Ascending aorta (tissue), 2 donors: ENCODE measurements at places on chromosomes 5 and 9. TPM values are rescaled to one million over a fixed set of nuclear protein-coding genes. Genes with fewer than 3 reads are reported as not detected.
A peak's percentile ranks its signal among the peaks of the same experiment; 100 is the strongest.

- no peaks in the 10 kb centered on the region for H3K4me1 ChIP-seq
- no peak overlapping the region for H3K4me3 ChIP-seq
- peaks cover 8% of the 10 kb centered on the region for H3K36me3 ChIP-seq
- no peak overlapping the region for H3K27ac ChIP-seq
- no peak for DNase-seq
Observed at GRCh38 chr9:97892421-97892820, 29.9 kb downstream of the TRMO start.

The KIF4B gene
- not detected for total RNA-seq

GRCh38 chr9:87381746-87382145 lies 115.9 kb upstream of the DAPK1 start:
- H3K4me1 ChIP-seq, result no peaks in the 10 kb centered on the region
- no peak for DNase-seq
- H3K27ac ChIP-seq, result no peak overlapping the region
- H3K27me3 ChIP-seq, result no peaks in the 10 kb centered on the region

DNA sequence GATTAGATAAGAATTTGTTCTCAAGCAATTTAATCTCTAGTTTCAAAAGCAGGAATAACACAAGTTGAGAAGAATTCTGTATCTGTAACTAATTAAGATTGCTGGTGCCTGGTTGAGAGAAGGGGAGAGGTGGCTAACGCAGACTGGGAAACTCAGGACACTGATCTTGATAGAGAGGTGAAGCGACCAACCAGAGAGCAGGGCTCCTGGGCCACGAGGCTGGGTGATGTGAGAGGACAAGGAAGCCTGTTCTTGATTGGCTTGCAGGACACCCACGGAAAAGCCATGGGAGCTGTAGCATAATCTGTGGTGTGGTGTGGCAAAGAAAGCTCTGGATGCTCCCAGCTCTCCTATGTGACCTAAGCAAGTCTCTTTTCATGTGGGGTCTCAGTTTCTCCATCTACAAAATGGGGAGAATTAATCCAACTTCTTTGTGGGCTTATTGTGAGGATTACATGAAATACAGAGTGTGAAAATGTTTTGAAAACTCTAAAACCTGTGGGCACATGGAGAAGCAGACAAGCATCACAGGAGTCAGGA lies 594.1 kb upstream of the BRINP1 start:
- peak; percentile 70 for DNase-seq
- H3K27me3 ChIP-seq, result no peaks in the 10 kb centered on the region
- H3K36me3 ChIP-seq, result no peaks in the 10 kb centered on the region
- peak overlapping the region; percentile 37 for H3K27ac ChIP-seq
- no peaks in the 10 kb centered on the region for H3K4me1 ChIP-seq
- no peak overlapping the region for H3K4me3 ChIP-seq

- H3K4me3 ChIP-seq, result no peak within 1 kb of the TSS
- no peak for DNase-seq
- no peaks in the 10 kb centered on the region for H3K27me3 ChIP-seq
- H3K4me1 ChIP-seq, result no peaks in the 10 kb centered on the region
- no peak within 1 kb of the TSS for H3K27ac ChIP-seq
Observed at GRCh38 chr5:140875085-140876065, at the start of gene PCDHA12. Gene PCDHA12 (plus strand): TSS chr5:140875308. CDS start chr5:140875473, 165 bp downstream.

The TMEM171 gene
- total RNA-seq, result not detected

- DNase-seq, result no peak
- no peaks in the 10 kb centered on the region for H3K27me3 ChIP-seq
- no peaks in the 10 kb centered on the region for H3K36me3 ChIP-seq
- H3K27ac ChIP-seq, result no peak overlapping the region
Observed at GRCh38 chr5:35362772-35363171, 132.5 kb upstream of the PRLR start.

- no peaks in the 10 kb centered on the region for H3K4me1 ChIP-seq
- H3K36me3 ChIP-seq, result no peaks in the 10 kb centered on the region
- no peak overlapping the region for H3K27ac ChIP-seq
- DNase-seq, result no peak
- H3K27me3 ChIP-seq, result no peaks in the 10 kb centered on the region
Observed at GRCh38 chr5:179747811-179748210, 15.2 kb downstream of the MAML1 start.

The EPB41L4B gene
- total RNA-seq, result not detected

DNA sequence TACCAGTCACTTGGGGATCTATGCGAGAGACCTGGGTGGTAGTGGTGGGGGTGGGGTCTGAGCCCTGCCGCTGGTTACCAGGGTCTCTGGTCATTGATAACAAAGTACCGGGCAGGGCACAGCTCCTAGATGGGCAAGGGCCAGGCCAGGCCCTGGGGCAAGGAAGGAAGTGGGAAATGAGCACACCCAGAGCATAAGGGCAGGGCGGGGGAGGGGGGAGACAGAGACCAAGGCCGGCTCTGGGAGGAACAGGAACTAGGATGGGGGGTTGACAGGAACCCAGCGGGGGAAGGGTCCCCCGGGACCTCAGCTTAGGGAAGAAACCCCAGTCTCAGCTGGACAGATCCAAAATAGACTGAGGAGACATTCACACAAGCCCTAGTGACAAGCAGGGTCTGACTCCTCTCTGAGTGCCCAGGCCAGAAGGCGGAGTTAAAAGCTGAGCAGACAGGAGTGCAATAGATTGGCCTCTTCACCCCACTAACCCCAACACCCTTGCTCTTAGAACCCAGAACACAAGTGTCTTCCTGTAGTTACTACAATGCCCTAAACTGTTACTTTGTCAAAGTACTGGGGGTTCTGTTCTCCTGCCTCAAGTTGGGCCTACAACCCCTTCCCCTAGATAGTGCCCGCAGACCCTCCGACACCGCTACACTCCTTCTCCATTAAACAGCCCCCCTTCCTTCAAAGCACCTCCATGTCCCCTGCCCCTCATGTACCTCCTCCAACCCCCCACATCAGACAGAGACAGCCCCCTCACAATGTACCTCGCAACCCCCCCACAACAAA lies 628 bp downstream of the ATOSB start:
- no peak for DNase-seq
- H3K4me1 ChIP-seq, result peaks cover 19% of the 10 kb centered on the region
- no peaks in the 10 kb centered on the region for H3K36me3 ChIP-seq
- peak overlapping the region; percentile 46 for H3K4me3 ChIP-seq
- no peaks in the 10 kb centered on the region for H3K27me3 ChIP-seq

The PCDHGA10 gene
- 4.4 TPM for total RNA-seq

The UBTD2 gene
- 6.8 TPM for total RNA-seq

DNA sequence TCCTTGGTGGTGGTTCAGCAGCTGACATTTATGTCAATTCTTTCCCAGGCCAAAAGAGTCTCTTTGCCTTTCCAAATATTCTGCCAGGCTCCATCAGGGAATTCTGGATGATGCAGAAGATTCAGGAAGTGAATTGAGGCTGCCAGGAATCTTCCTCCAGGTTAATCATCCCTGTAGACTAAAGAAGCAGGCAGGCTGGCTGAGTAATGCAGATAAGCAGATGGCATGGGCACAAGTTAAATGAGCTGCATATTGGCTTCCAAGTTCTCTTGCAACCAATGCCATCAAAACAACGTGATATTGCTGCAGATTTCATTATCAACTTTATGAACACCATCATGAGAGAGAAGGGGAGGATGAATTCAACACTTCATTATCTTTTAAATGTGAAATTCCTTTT lies 324.5 kb downstream of the KCNN2 start:
- no peak overlapping the region for H3K27ac ChIP-seq
- H3K27me3 ChIP-seq, result no peaks in the 10 kb centered on the region
- no peak overlapping the region for H3K4me3 ChIP-seq
- H3K36me3 ChIP-seq, result no peaks in the 10 kb centered on the region

DNA sequence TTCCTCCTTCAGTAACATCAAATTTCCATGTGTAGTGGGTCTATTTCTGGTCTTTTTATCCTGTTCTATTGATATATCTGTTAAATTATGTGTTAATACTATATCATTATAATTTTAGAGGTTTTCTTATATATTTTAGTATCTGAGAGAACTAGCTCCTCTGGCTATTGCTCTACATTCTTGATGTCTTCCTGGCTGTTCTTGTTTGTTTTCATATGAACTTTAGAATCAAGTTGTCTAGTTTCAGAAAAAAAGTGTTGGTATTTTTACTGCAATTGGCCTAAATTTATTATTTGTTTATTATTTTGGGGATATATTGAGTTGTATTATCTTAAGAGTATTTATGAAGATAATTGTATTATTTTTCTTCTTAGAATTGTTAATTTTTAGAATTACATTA lies 128.0 kb upstream of the ZNF618 start:
- H3K4me1 ChIP-seq, result no peaks in the 10 kb centered on the region
- no peaks in the 10 kb centered on the region for H3K27me3 ChIP-seq
- no peak overlapping the region for H3K27ac ChIP-seq
- DNase-seq, result no peak
- H3K4me3 ChIP-seq, result no peak overlapping the region
- H3K36me3 ChIP-seq, result no peaks in the 10 kb centered on the region

DNA sequence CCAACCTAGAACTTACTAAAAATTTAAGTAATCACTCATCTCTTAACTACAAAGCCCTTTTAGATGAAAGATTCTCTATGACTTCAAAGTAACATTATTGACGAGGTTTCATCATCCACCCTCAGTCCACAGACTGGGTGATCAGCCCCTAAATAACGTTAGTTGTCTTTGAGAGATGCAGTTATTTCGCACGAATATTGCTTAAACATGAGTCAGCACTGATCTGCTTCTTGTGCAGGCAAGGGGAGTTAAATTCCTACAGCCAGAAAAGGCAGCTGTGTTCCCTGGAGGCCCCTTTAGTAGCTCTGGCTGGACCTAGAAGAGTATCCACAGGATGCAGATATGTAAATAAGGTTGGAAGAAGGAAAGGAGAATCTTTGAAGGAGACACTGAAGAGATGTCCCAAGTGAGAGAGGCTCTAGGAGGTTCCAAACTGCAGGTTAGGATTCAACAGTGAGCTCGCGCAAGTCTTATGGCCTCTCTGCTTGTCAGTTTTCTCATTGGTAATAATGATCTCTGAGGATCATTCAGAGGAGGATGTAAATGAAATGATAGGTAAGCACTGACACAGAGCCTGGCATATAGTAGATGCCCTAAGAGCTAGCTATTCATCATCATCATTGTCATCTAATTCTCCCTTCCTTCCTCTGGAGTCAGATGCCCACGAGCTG lies 122.2 kb upstream of the MAN2A1 start:
- H3K4me3 ChIP-seq, result no peak overlapping the region
- no peaks in the 10 kb centered on the region for H3K4me1 ChIP-seq
- H3K27me3 ChIP-seq, result no peaks in the 10 kb centered on the region

- peak overlapping the region; percentile 38 for H3K27ac ChIP-seq
- no peaks in the 10 kb centered on the region for H3K27me3 ChIP-seq
- H3K4me1 ChIP-seq, result peaks cover 3% of the 10 kb centered on the region
- H3K36me3 ChIP-seq, result peaks cover 3% of the 10 kb centered on the region
- H3K4me3 ChIP-seq, result no peak overlapping the region
- no peak for DNase-seq
Observed at GRCh38 chr9:68419901-68420300, 63.5 kb downstream of the PGM5 start.

- H3K27ac ChIP-seq, result no peak overlapping the region
- no peak for DNase-seq
- no peak overlapping the region for H3K4me3 ChIP-seq
- no peaks in the 10 kb centered on the region for H3K36me3 ChIP-seq
- H3K27me3 ChIP-seq, result no peaks in the 10 kb centered on the region
Observed at GRCh38 chr5:15850536-15850935, 329.1 kb downstream of the MARCHF11 start.

DNA sequence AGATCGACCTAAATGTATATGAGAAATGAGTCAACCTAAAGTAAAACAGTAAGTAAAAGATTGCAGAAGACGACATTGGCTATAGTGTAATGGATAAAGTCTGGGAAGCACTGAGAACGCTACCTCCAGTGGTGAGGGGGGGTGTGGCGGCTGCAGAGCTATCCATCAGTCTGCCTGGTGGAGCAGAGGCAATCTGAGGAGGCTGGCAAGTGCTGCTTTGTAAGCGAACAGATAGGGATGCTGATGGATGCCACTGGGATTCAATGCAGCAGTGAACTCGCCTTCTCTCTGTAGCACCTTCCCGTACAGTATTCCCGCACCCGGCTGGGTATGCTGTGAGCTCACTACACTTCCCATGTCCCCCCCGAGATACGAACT lies 261.5 kb downstream of the NSG2 start:
- H3K4me3 ChIP-seq, result no peak overlapping the region
- no peak for DNase-seq
- H3K27ac ChIP-seq, result no peak overlapping the region
- H3K36me3 ChIP-seq, result no peaks in the 10 kb centered on the region

- no peak overlapping the region for H3K27ac ChIP-seq
- no peaks in the 10 kb centered on the region for H3K36me3 ChIP-seq
- H3K4me3 ChIP-seq, result no peak overlapping the region
Observed at GRCh38 chr9:71010258-71010657, 111.2 kb downstream of the TRPM3 start.

- no peak for DNase-seq
- H3K4me3 ChIP-seq, result no peak overlapping the region
- H3K36me3 ChIP-seq, result peaks cover 74% of the 10 kb centered on the region
- no peaks in the 10 kb centered on the region for H3K27me3 ChIP-seq
- H3K4me1 ChIP-seq, result no peaks in the 10 kb centered on the region
- no peak overlapping the region for H3K27ac ChIP-seq
Observed at GRCh38 chr9:123102375-123103113, 69.1 kb downstream of the GPR21 start.

GRCh38 chr9:106883626-106884190 lies 20.7 kb downstream of the ZNF462 start:
- H3K4me1 ChIP-seq, result no peaks in the 10 kb centered on the region
- no peaks in the 10 kb centered on the region for H3K27me3 ChIP-seq
- no peaks in the 10 kb centered on the region for H3K36me3 ChIP-seq

DNA sequence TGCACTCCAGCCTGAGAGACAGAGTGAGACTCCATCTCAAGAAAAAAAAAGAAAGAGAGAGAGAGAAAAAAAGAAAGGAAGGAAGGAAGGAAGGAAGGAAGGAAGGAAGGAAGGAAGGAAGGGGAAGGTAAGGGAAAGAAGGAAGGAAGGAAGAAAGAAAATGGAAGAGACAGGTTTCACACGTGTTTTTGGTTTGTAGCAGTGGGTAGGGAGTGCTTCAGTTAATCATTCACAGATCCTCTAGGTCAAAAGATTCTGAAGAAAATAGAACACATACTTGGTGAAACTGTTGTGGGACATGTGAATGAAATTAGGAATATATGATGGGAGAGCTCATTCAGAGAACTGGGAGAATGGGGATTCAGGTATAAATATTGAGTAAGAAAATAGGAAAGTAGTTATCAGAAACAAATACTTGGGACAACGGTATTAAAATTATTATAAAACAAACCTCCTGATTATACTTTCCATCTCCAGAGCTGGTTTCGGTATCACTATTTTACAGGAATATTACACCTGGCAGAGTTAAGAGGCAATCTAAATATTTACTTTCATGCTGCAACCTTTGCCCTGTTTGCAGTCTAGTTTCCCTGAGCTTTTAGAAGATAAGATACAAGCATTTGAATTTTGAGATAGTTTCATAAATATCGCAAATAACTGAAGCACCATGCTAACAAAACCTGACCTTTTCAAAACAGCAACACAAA lies 37.2 kb downstream of the MARVELD2 start:
- DNase-seq, result no peak
- H3K27me3 ChIP-seq, result no peaks in the 10 kb centered on the region
- H3K36me3 ChIP-seq, result no peaks in the 10 kb centered on the region
- no peak overlapping the region for H3K4me3 ChIP-seq
